ENCODE measurements at places on chromosomes 4 and X. TPM values are rescaled to one million over a fixed set of nuclear protein-coding genes. Genes with fewer than 3 reads are reported as not detected.

TENM3 gene
- polyA plus RNA-seq: not detected

DNA sequence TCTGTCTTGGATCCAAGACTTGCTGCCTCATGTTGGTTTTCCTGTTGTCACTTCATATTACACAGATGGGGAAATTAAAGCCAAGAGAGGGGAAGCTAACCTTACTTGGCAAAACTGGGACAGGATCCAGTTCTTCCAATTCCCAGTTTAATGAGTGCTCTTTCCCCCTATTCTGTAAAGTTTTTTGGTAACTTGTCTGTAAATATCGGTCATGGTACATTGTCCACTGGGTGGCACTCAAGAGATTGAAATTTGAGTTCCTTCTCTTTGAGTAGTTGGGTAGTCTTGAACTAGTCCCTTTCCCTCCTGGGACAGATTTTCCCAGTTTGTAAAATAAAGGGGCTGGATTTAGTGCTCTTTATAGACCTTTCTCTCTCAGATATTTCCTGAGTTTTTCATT, 12.4 kb upstream of the EOLA2 start:
- peak; percentile 19 for DNase-seq
- H3K27me3 ChIP-seq: no peaks in the 10 kb centered on the region
- no peaks in the 10 kb centered on the region for H3K4me1 ChIP-seq

DNA sequence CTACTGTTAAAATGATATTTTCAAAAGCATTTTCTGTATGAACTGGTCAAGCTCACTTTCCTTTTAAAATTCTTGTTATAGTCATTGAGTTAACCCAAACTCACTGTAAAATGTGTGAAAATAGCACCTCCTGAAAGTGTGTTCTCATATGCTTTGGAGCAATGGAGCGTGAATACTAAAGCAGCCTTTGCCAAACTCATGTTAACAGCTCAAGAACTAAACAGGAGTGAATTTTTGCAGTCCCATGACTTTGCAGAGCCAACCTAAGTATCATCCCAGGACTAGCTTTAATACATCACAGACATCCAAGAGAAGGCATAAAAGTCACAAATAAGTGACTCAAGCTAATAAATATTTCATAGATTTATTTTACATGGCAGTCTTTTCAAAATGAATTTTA, 2.3 kb downstream of the AMMECR1 start:
- no peak overlapping the region for H3K4me3 ChIP-seq
- no peak for DNase-seq
- no peak overlapping the region for H3K27ac ChIP-seq

DNA sequence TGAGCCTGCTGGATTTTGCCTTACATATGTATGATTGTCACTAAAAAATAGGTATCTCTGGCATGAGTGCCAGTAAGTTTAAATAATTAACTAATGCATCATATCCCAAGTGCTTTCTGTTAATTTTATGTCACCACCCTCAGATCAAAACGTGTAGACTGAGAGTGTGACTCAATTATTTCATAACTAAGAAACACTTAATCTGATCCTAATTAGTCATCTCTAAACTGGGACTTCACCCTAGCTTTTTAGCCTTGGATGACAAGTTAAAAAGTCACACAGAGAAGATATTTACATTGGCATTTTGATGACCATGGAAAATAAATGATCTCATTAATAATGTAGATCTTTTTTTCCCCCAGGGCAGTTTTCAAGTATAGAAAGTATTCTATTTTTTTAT, 23.1 kb upstream of the SLC6A14 start:
- H3K36me3 ChIP-seq: no peaks in the 10 kb centered on the region
- no peak for DNase-seq
- H3K27ac ChIP-seq: no peak overlapping the region
- H3K27me3 ChIP-seq: no peaks in the 10 kb centered on the region
